ENCODE measurements at places on chromosomes 6 and 20.

DNA sequence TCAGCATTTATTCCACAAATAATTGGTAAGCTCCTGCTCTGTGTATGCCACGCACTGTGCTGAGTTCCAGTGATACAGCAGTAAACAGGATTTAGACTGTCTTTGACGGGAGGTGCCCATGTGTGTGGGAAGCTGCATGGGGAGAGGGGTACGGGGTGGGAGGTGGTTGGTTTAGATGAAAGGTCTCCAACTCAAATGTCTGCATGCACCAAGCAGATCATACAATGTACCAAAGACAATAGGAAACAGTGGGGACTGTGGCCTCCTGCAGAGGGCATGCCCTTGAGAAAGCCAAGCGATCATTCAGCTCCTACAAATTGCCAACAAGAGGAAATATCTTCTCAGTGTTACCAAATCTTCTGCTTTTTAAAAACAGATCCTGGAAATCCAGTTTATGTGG, 36.1 kb downstream of the SLC22A2 start:
- DNase-seq: no peak

GRCh38 chr6:22020299-22021003, 276.4 kb downstream of the PRL start:
- no peak for DNase-seq

GRCh38 chr20:44038681-44039123, 124.0 kb downstream of the TOX2 start:
- DNase-seq: no peak

GRCh38 chr20:38890497-38890818, 35.8 kb upstream of the FAM83D start:
- DNase-seq: no peak

- no peak for DNase-seq
Measured at GRCh38 chr20:20267685-20268370, 100.1 kb upstream of the INSM1 start.

DNA sequence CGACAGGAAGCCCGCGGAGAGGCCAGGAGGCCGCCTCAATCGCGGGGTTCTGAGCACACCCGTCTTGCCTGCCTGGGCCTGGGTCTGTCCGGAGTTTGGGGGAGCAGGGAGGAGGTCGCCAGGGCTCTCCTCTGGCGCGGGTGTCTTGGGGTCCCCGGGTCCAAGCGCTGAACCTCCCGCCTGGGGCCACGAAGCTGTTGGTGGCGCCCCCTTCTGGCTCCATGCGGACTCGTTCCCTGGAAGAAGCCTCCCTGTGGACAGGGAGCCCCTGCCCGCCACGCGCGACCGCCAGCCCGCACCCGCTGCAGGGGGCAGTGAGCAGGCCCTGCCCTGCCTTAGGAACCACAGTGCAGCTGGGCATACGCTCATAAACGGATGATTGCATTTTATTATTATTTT, 44.7 kb downstream of the MCUR1 start:
- DNase-seq: no peak

DNA sequence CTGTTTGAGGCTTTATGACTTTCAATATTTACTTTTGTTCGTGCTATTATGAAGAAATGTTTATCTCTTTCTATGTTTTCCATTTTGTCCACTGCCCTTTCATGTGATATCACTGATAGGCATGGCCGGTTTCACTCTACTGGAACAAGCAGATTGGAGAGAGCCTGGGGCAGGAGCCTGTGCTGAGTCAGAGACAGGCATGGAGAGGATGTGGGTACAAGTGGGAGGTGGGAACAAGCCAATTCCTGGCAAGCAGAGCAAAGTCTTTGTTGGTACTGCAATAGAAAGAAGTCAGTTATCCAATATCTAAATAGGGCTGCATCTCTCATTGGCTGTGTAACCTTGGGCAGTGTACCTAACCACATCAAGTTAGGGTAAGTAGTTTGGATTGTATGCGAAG, 545.6 kb upstream of the MAP3K7 start:
- DNase-seq: peak; percentile 2

DNA sequence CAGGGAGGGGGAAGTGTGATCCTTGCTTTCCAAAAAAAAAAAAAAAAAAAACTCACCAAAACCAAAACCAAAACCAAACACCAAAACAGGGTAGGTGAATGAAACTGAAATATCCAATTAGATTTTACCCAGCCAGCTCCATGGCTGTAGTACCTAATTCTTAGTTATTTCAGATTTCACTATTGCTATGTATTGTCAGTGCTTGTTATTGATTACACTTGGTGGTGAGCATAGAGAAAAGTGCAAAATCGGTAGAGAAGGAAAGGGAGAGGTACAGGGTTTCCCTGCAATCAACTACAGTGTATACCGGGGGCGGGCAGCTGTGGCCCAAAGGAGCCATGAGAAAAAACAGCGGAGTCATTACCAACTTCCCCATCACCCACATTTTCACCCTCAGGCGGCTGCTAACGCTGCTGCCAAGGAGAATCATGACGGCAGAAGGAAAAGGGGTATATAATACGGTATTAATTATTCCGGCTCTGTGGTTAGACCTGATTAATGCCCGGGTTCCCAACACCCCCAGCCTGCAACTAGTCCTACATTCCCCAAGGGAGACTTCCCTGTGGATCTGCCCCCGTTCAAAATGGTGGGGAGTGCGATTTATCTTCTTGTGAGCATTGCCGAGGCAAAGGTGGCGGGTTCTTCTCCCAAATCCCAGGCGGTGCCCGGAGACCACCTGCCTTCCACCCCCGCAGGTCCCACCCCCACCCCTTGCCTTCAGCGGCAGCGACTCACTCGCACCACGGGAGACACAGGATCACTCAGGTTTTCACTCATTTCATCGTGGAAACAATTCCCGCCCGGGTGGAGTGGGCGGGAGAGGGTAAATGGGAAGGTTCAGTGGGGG, at the start of gene C6orf62:
Gene C6orf62, minus strand, starts transcription at position 30 of the 847 bp plus-strand sequence. CDS start 486 bp downstream, outside the sequence.
- DNase-seq: peak; percentile 34

DNA sequence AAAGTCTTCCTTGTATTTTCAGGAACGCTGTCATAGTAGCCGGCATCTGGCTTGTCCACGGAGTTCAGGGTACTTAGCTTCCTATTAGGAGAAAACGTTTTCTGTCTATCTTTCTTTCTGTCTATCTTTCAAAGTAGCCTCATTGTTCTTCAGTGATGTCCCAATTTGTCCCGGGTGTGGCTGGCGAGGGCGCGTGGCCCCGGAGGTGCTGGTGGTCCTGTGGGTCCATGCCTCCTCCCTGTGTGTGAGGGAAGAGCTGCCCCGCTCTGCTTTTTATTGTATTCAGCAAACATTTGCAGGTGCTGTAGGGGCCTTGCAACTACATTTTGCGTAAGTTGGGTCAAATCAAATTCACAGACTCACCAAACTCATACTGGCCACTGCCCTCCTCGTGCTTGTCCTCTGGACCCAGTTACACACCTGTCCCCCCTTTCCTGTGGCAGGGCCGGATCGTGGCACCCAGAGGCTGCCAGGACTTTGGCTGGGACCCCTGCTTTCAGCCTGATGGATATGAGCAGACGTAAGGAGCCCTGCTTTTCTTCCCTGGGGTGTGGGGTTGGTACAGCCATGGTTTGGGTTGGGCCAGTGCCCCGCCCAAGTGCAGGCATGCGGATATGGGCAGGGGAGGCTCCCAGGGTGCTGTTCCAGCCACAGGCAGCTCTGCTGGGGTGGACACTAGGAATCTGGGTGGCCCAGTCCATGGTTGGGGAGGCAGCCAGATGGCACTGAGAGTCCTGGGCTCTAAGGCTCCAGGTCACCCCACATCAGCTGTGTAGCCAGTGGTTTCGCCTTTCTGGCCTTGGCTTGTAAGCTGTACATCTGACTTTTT, 12.3 kb downstream of the ITPA start:
- DNase-seq: peak; percentile 66

- DNase-seq: peak; percentile 56
Measured at GRCh38 chr6:15491255-15491985, 171.4 kb downstream of the DTNBP1 start.

DNA sequence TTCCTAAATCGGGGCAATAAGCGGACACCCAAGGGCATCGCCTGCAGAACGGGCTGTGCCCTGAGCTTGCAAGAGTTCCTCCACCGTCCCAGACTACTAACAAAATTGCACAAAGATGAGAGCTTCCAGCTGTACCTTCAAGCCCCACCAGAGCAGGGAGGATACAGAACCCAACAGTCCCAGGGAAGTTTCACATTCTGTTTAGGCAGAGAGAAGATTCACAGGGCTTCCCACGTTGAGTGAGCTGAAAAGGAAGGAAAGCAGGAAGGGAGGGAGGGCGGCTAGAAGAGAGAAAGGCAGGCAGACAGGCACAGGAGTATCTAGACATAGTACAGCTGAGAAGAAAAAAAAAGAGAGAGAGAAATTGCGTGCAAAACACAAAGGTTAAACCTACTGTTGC, 112.6 kb upstream of the AFDN start:
- DNase-seq: no peak

DNA sequence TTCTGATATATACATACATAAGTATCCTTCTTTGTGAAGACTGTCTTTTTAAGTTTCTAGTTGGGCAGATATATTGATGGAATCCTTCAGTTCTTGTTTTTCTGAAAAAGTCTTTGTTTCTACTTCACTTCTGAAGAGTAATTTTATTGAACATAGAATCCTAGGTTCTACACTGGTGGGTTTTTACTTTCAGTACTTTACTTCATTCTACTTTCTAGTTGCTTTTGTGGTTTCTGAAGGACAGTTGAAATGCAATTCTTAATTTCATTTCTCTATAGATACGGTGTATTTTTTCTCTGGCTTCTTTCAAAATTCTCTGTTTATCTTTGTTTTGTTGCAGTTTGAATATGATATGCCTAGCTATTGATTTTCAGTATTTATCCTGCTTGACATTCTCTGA, 105.3 kb downstream of the HMGCLL1 start:
- no peak for DNase-seq

DNA sequence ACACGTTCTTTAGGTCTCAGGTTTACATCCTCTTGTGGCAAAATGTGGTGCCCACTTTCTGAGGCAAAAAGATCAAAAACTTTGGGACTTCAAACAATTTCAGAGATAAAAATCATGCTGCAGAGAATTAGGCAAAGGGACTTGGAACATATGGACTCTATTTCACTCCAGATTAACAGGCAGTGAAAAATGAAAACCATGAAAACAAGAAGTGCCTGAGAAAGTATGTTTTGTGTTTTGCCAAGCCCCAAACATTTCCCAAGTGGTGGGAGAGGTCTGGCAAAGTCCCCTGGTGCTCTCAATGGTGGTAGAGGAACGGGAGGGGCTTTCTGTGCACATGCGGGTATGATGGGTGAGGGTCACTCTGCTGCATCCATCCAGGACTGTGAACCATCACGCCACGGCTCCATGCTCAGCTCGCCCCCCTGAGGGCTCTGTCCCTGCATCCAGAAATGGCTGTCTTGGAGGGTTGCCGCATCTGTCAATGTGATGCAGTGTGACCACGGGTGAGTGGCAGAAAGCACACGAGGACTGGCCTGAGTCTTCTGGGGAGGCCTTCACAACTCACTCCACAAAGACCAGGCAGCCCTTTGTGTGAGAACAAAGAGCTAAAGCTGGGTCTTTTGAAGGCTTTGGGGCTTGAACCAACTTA, 43.2 kb upstream of the TBC1D7 start:
- DNase-seq: no peak

- no peak for DNase-seq
Measured at GRCh38 chr6:45949256-45949655, 66.4 kb downstream of the CLIC5 start.

- DNase-seq: no peak
Measured at GRCh38 chr20:32190616-32191415, 16.7 kb downstream of the PLAGL2 start.

DNA sequence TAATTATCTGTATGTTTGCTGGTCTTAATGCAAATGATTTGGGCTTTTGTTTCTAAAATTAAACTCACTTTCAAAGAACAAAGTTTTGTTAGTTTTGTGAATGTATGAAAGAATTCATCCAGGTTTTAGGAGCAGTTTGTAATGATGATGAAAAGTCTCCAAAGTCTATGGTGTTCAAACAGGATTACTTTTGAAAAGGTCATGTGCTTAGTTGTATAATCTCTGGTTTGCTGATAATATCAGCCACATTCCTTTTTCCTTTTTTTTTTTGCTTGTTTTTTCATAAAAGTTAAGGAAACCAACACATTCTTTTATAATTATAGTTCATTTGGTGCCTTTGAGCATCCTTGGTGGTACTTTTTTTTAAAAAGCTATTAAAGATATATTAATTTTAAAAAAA, 88.9 kb downstream of the RTN4IP1 start:
- DNase-seq: no peak

- no peak for DNase-seq
Measured at GRCh38 chr6:106574741-106575458, 54.4 kb downstream of the RTN4IP1 start.

DNA sequence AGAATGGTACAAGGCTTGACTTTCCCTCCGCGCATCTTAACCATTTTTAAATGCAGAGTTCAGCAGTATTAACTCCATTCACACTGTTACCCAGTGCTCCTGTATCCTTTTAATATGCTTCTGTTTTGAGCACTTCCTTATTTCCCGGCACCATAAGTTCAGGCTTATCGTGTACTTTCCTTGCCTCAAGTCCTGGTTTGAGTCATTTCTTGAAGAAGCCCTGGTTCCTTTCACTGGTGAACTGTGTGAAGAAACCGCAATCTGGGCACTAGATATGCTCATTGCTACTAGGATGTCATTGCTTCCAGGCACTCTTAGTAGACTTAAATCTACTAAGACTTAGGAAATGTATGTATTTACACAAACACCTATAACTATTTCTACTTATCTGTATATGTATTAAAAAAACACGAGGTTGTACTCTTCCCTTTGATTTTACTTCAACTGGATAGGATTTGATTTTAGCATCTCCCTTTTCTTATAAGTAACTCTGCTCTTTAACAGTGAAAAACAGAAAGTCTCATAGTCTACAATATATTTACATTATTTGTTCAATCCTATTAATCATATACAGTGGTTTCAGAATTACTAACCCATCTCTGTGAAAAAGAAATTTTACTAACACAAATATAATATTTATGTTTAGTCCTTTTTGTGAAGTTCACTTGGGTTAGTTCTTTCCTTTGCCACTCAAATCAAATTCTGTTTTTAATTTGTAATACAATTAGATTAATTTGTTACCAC, 135.5 kb downstream of the CDKAL1 start:
- no peak for DNase-seq

- DNase-seq: no peak
Measured at GRCh38 chr6:137519629-137520176, 25.5 kb upstream of the OLIG3 start.

- DNase-seq: no peak
Measured at GRCh38 chr6:33827546-33828451, 24.0 kb upstream of the MLN start.

GRCh38 chr6:36980876-36981619, 4.9 kb downstream of the MTCH1 start:
- no peak for DNase-seq

DNA sequence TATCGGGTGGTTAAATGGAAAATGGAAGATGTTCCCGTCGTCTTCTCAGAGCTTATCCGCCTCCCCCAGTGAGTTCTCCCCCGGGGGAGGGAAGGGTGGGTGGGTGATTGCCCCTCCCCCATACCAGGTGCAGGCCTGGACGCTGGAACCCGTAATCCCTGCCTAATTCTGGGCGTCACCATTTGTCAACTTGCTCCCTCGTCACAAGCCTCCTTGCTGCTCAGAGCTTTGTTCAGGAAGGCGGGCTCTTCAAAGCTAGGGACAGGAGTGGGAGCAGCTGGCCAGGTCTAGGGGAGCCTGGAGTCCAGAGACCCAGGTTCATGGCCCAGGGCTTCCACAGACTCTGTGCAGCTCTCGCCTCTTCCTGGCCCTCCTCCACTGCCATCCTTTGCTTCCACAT, 25.6 kb downstream of the CDH22 start:
- DNase-seq: no peak

GRCh38 chr20:36145877-36146707, 8.4 kb upstream of the EPB41L1 start:
- DNase-seq: no peak

All from RWPE1 (cell line).